ENCODE measurements at places on chromosomes 1 and 21.

- no peak for DNase-seq
Measured at GRCh38 chr21:44087426-44088400, 19.5 kb upstream of the PWP2 start.

GRCh38 chr1:31310198-31310597, 13.4 kb downstream of the ZCCHC17 start:
- no peak for DNase-seq

GRCh38 chr1:214453109-214453722, 98.2 kb downstream of the PTPN14 start:
- DNase-seq, result no peak

DNA sequence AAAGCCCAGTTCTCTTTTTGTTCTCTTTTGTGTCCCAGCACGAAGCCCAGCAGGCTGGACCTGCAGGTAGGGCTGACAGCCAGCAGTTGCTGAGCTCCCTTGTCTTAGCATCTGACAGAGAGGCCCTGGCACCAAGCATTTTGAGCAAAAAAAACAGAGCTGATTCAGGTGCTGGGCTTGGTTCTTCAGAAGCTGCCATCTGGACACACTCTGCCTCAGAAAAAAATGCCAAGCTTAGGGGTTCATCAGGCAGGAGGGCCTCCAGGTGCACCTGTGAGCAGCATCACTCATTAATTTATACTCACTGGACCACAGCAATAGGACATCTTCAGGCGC, 167.1 kb upstream of the PLD5 start:
- DNase-seq, result no peak

- no peak for DNase-seq
Measured at GRCh38 chr1:28507646-28508434, 2.0 kb downstream of the RCC1 start.

- DNase-seq, result no peak
Measured at GRCh38 chr1:47317841-47318240, 3.9 kb upstream of the STIL start.

DNA sequence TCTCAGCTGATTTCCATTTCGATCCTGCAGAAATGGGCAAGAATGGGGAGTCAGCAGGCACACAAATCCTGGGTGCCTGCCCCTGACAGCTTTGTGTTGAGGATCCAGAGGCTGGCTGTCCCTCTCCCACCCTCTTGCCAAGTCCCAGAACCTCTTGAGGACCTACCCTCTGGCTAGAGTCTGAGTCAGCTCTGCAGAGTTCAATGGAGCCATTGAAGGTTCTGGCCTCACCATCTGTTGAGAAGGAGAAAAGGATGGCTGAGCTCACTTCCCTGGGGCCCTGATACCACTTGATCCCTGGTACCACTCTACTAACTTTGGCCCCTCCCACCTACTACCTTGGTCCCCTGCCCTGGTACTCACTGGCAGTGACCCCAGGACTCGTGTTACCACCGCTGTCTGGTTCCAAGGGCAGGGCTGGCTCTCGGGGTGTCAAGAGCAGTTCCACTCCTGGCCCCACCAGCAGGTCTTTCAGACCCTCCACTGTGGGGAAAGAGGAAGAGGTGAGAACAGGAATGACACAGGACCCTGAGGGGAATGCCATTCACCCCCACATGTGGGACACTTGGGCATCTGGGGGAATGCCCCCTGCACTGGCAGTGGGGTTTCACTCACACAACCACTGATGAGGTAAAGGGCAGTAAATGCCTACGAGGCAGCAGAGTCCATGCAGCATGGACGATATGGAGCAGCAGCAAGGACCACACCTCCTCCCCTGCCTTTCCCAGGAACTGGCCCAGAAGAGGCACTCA, 10.5 kb downstream of the RXFP4 start:
- no peak for DNase-seq

- DNase-seq, result no peak
Measured at GRCh38 chr1:214216021-214216420, 64.9 kb upstream of the SMYD2 start.

DNA sequence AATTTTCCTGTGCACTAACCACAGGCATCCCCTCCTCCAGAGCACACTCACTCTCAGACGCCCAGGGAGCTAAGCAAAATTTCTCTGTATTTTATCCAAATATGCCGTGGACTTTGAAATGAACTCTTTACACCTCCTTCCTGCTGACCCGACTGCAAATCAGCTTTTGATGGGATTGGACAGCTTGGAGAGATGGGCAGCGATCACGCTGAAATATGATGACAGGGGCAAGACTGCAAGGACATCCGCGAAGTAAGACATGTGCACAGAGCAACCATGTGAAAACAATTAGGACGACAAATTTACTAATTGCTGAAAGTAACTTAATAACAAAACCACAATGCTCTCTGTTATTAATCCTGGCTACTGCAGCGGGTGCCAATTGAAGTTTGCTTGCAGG, 64.6 kb upstream of the CLDN14 start:
- no peak for DNase-seq

Data from COR-L47 (cell line).